Ureter (tissue), 1 donor: ENCODE measurements at places on chromosomes 1 and 21. TPM values are rescaled to one million over a fixed set of nuclear protein-coding genes. Genes with fewer than 3 reads are reported as not detected.

The SAMD11 gene
- 13.9 TPM for total RNA-seq

The LRRC71 gene
- total RNA-seq: not detected

The ADORA1 gene
- 1.5 TPM for total RNA-seq

The TOMM20 gene
- 104 TPM for total RNA-seq

The LRRC38 gene
- total RNA-seq: not detected

The BMP8B gene
- total RNA-seq: 3.7 TPM

The EVA1C gene
- total RNA-seq: 55.3 TPM

DNA sequence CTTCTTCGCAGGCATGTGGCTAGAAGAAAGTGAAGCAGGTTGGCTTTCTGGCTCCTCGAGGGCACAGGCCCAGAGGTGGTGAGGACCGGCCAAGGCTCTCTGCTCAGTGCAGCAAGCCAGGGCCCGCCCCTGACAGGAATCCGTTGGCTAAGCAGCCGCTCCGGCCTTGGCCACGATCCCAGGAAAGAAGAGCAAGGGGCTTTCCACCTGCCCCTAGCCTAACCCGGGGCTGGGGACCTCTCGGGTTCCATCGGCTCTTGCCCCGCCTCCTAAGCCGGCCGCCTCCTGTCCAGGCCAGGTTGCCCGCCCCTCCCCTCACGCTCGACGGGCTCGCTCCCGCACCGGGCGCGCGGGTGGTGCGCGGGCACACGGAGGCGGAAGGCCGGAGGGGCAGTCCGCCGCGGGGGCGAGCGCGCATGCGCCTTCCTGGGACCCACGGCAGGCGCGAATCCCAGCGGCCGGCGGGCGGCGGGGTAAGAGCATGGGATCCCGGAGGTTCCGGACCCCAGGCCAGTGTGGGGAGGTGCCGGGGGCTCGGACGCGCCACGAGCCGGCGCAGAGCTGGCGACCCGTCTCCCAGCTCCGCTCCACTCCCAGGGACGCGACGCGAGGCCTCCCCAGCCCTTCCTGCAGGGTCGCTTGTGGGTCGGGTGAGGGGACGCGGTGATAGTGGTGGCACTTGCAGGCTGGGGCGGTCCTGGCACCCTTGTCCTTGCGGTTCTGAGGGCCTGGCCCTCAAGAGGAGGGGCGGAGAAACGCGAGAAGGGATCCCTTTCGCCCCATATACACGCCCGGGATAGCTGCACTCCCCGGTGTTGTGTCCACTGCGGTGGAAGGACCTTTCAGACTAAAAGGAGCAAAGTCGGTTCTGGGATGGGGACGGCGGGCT is at the start of gene ALG6:
Gene ALG6, plus strand, starts transcription at position 413 of the 889 bp plus-strand sequence. CDS start 3,351 bp downstream, outside the sequence.
- DNase-seq: peak; percentile 93

GRCh38 chr21:16250273-16250672 is 520.5 kb downstream of the USP25 start:
- DNase-seq: no peak

GRCh38 chr1:229318056-229318455 is 24.8 kb downstream of the CCSAP start:
- no peak for DNase-seq

- no peak for DNase-seq
Measured at GRCh38 chr1:1609822-1610485, 5.3 kb upstream of the MIB2 start.

DNA sequence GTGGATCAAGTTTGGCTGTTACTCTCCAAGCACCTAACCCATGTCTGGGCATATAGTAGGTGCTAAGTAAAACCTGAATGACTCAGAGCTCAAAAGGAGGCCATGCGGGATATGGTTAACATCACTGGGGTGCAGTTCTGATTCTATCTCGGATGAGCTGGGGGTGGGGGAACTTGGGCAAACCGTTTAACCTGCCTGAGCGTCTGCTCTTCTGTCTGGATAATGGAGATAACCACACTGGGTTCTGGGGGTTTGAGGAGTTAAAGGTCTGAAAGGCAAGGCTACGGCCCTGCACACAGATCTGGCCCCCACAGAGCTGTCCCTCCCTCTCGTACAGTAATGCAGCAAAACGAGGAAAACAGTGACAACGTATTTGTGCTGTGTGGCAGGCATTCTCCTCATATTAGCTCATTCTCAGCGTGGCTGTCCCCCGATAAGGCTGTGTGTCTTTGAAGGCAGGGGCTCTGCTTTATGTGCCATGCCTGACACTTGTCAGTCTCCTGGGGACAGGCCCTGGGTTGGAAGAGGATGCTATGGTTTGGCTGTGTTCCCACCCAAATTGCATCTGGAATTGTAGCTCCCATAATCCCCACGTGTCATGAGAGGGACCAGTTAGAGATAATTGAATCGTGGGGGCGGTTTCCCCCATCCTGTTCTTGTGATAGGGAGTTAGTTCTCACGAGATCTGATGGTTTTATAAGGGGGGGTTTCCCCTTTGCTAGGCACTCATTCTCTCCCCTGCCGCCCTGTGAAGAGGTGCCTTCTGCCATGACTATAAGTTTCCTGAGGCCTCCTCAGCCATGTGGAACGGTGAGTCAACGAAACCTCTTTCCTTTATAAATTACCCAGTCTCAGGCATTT is 6.8 kb upstream of the ALDH4A1 start:
- no peak for DNase-seq

- DNase-seq: no peak
Measured at GRCh38 chr1:43312212-43312623, 11.4 kb downstream of the TIE1 start.

GRCh38 chr1:98887507-98887906 is 117.2 kb downstream of the PLPPR5 start:
- no peak for DNase-seq

GRCh38 chr1:88746916-88747315 is 62.8 kb downstream of the PKN2 start:
- no peak for DNase-seq

DNA sequence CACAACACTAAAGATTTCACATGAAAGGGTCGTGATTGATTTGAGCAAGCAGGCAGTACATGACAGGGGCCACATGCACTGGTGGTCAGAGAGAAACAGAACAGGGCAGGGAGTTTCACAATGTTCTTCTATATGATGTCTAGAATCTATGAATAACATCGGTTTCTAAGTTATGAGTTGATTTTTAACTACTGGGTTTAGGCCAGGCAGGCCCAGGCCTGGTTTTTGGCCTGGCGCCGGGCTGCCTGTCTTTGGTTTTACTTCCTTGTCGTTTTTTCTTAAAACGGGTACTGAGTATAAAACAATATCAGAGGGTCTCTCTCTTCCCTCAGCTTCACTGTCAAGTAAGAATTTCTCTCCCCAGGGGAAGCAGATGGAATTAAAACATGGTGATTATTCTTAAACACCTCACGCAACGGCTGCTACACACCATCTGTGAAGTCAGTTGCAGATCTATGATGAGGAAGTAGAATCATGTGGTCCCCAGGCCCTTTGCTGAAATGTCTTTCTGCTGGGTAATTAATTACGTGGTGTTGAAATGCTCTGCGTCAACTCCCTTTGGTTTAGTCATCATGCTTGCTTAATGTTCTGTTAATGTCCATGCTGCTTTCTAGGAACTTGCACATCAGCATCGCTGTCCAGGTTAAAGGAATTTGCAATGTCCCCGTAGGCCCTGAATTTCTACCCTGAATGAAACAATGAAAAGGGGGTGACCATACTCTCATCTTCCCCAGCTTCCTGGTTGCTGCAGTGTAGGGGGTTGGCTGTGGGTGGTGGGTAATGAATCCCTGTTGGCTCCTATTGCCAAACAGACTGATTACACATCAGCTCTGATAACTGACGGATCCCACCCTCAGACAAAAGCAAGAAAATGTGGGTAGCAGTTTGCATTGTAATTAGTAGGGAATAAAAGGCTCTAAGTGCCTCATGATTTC is 70.3 kb downstream of the SERINC2 start:
- peak; percentile 63 for DNase-seq

DNA sequence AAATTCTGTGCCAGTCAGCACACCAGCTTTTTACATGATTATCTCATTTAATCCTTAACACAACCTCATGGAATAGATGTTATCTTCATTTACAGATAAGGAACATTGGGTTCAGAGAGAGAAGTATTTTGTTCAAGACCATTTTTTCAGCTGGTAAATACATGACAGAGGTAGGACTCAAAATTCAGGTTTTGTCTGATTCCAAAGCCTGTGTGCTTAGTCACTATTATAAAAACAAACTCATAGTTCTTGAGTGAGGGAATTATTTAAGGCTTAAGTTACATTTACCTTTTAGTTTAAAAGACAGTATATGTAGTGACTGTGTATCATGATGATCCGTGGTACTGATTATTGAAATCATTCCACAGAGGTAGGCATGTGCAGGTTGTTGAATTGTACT is 125.2 kb downstream of the MAGI3 start:
- DNase-seq: no peak

GRCh38 chr1:39258146-39258924 is 53.8 kb downstream of the MACF1 start:
- DNase-seq: peak; percentile 78

DNA sequence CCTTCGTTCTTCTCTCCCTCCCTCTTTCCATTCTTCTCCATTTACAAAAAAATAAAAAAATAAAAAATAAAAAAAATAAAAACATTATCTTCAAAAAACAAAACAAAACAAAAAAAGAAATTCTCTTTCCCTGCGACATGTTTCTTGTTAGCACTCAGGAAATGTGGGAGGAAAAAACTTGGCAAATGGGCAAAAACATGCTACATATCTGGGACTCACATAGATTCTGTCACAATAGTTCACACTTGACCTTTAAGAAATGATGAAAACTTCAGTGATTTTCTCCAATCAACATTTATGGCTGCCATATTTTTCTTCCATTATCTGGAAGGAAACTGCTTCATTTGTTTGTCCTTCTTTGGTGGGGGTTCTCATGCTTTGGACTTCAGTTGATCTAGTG is 109.3 kb downstream of the PRKAB2 start:
- no peak for DNase-seq

GRCh38 chr1:153888533-153888932 is 34.2 kb downstream of the GATAD2B start:
- no peak for DNase-seq

DNA sequence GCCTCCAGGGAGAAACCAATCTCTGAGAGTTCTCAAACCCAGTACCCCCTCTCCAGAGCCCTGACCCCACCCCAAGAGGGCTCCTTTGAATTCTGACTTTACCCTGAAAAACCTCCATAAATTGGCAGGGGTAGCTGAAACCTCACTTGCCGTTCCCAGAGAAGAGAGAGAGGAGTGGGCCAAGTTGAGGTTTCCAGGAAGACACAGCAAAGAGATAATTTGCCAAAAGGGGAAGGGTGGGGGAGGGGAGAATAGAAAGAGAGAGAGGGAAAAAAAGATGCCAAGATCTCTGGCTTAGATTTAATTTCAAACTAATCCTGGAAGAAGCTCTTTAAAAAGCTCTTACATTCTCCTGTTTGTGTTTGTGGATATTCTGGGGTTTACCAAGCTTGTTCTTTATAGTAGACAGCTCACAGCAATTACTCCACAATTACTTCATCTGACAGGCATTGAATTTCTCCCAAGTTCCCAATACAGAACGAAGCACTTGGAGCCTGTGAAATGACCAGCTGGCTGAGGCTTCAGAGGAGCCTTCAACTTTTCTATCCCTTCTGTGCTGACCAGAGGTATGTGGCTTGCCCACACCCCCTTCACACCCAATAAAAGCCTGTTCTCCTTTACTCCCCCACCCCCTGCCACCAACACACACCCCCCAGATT is 1.1 kb upstream of the GRHL3 start:
- DNase-seq: no peak

DNA sequence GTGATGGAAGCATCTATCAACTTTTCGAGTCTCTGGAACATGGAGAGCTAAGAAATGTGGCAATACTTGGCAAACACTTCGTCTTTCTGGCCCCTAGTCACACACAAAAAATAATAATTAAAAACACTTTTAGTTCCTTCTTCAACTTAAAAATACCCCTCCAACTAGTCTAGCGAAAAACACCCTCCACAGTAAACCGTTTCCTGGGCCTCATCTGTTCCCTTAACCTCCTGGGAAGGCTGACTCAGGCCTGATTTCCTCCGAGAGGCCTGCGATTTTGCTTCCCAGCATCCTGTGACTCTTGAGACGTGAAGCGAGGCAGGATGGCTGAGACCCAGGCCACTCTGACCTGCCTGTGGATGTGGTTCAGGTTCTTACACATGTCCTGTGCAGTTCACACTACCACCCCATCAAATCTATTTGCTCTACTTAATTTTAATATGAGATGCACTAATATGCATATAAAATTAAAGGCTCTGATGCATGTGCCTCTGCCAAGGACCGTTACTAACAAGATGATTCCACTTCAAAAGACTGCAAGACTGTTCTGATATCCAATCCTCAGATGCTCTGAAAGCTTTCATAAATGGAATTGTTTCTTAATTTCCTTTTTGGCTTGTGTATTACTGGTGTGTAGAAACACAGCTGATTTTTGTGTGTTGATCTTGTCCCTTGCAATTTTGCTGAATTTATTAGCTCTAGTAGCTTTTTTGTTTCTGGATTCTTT is 3.5 kb downstream of the NAV1 start:
- DNase-seq: no peak

- DNase-seq: no peak
Measured at GRCh38 chr1:103267893-103268292, 159.6 kb upstream of the COL11A1 start.

DNA sequence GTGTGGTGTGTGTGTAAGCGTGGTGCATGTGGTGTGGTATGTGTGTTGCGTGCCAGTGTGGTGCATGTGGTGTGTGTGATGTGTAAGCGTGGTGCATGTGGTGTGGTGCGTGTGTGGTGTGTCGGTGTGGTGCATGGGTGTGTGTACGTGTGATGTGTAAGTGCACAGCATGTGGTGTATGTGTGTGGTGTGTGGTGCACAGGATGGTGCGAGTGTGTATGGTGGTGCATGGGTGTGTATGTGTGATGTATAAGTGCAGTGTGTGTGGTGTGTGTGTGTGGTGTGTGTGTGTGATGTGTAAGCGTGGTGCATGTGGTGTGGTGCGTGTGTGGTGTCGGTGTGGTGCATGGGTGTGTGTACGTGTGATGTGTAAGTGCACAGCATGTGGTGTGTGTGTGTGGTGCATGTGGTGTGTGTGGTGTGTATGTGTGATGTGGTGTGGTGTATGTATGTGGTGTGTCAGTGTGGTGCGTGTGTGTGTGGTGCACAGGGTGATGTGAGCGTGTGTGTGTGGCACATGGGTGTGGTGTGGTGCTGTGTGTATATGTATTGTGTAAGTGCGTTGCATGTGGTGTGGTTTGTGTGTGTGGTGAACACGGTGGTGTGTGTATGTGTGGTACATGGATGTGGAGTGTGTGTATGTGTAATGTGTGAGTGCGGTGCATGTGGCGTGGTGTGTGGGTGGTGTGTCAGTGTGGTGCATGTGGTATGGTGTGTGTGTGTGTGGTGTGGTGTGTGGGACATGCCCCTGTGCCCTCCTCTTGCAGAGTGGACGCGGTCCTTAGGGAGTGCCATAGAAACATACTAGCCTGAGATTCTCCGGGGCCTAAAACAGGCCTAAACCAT is 1.1 kb upstream of the C2CD2 start:
- no peak for DNase-seq

DNA sequence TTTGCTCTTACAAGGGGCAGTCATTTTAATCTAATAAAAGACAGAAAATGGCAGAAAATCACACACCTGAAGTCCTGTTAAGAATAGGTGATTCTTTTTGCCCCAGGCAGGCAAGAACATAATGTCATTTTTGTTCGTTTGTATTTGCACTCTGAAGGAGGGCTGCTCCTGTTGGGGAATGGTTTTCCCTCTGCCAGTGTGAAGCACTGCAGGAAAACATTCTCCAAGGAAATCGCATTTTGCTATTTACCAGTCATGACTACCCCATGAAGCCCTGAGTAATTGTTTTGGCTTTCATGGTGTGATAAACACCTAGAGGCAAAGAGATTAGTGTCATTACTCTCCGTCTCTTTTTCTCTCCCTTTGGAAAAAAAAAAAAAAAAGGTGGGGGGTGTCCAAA is 345.5 kb downstream of the NTNG1 start:
- DNase-seq: no peak

GRCh38 chr1:56331892-56332567 is 247.3 kb downstream of the PLPP3 start:
- no peak for DNase-seq

GRCh38 chr1:96520579-96520947 is 201.0 kb upstream of the PTBP2 start:
- DNase-seq: no peak
